ENCODE measurements at places on chromosomes 4 and X.

- no peak for DNase-seq
These were observed 36.7 kb downstream of the SMPX start for GRCh38 chrX:21721195-21721594.

DNA sequence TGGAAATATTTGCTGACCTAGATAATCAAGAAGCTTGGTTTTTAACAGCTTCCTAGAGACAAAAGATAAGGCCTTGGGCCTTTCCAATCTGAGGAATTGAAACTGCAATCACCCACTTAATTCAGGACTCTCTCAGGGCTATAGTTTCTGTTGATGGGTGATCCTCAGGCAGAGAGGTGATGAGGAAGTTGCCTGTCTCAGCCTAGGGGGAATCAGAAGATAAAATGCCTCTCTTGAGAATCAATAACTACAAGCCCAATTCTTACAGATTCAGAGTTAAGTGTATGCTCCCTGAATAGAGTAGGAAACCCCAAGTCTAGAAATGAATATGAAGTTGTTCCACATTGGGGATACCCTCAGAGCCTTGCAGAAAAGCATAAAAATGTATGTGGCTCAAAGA, 45.5 kb downstream of the NFKB1 start:
- no peak for DNase-seq

GRCh38 chrX:50771382-50771781, 42.6 kb downstream of the SHROOM4 start:
- no peak for DNase-seq

DNA sequence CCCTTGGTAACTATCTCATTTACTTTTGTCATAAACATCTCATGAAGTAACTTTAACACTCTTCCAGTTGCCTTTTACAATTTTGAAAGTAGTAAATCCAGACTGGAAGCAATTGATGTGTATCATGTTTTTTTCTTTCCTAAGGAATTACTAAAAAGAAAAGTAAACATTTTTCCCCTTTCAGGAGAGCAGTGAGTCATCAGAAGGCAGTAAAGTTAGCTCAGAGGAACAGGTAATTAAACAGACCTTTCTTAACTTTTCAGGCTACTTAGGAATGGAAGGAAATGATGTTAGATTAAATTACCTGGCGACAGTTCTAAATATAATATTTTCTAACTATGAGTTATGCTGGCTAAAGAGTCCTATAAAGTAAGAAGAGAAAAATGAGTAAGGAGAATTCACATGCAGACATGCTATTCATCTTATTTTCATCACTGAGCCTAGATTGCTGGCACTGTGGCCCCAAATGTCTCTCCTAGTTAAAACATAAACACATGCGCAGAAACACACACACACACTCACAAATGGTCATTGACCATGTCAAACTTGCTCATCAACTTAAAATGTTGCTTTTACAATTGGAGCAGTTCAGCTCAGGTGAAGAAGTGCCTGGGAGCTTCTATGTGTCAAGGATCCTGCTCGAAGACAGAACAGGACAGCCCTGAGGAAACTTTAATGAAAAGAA, 9.3 kb downstream of the DMP1 start:
- no peak for DNase-seq

GRCh38 chrX:19616959-19617358, 101.7 kb upstream of the MAP3K15 start:
- DNase-seq: no peak

DNA sequence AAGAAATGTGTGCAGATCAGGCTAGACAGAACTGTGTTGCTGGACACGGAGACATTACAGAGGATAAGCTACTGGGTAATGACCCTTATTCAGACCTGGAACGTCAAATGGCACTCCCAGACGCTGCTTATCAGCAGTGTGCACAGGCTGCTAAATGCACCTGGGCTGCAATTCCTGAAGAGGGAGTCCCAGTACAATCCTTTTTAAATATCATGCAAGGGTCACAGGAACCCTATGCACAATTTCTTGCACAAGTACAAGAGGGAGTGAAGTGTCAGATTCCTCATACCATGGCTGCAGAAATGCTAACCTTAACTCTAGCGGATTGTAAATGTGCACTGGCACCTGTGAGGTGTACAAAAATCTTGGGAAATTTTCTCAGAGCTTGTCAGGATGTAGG, 16.9 kb downstream of the SPIN2B start:
- no peak for DNase-seq

DNA sequence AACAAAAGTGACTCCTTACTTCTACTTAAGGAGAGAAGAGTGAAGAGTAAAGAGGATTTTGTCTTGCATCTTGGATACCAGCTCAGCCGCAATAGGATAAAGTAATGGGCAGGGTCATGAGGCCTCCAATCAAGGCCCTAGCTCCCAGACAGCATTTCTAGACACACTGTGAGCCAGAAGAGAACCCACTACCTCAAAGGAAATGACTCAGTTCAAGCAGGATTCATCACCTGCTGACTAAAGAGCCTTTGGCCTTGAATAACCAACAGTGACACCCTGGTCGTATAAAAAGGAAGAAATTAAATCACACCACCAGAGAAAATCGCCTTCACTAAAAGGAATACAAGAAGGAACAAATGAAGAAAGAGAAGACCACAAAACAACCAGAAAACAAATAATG, 416.1 kb downstream of the PCDH18 start:
- DNase-seq: no peak

Measured in left colon (tissue), 2 donors.